ENCODE measurements at places on chromosomes 3 and 15. TPM values are rescaled to one million over a fixed set of nuclear protein-coding genes. Genes with fewer than 3 reads are reported as not detected.
A peak's percentile ranks its signal among the peaks of the same experiment; 100 is the strongest.

DNA sequence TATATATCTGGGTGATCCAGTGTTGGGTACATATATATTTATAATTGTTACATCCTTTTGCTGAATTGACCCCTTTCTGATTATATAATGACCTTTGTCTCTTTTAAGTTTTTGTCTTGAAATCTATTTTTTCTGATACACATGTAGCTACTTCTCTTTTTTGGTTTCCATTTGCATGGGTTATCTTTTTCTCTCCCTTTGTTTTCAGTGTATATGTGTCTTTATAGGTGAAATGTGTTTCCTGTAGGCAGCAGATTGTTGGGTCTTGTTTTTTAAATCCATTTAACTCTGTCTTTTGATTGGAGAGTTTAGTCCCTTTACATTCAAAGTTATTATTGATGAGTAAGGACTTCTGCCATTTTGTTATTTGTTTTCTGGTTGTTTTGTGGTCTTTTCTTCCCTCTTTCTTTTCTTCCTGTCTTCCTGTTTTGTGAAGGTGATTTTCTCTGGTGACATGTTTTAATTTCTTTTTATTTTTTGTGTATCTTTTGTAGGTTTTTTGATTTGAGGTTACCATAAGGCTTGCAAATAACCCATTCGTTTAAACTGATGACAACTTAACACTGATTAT, 56.8 kb downstream of the STARD9 start:
- no peaks in the 10 kb centered on the region for H3K27me3 ChIP-seq
- DNase-seq = no peak
- no peak overlapping the region for H3K27ac ChIP-seq
- H3K36me3 ChIP-seq = peaks cover 28% of the 10 kb centered on the region

The NBEAL2 gene
- 5.6 TPM for total RNA-seq

The C15orf61 gene
- total RNA-seq = 6.5 TPM

The GPR62 gene
- not detected for total RNA-seq

DNA sequence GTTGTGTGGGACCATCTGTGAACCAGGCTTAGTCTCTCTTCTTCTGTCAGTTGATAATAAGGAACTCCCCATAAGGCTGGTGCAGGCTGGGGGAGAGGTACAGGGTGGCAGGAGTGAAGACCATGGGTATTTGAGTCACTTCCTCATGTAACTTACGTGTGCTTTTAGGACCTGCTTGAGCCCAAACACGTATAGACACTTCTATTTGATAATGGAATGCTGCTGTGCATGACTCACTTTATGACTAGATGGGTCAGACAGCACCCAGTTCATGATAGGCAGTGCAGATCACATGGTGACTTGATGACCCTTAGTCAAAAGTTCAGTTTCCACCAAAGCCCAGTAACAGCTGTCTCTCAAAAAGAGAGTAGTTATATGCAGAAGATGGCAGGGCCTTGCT, 490.9 kb downstream of the ZBBX start:
- DNase-seq = no peak
- H3K27ac ChIP-seq = no peak overlapping the region
- H3K27me3 ChIP-seq = 0 out of 2 replicates have a peak, but pooled peaks cover 2% of the 10 kb centered on the region
- no peaks in the 10 kb centered on the region for H3K4me1 ChIP-seq

DNA sequence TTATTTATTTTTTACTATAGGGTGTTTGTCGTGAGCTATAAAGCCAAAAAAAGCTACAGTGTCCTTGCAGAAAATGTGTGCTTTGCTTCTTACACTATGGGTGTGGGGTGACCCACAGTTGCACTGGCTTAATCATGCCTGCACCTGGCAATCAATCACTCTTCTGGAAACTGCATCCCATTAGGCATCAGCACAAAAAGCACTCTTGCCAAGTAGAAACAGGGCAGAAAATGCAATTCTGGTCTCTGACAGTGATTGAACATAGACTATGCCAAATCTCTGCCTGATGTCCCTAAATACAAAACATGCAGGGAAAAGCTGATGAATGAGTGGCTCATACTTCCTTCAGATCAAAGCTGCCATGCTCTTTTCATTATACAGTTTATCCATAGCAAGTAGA, 30.4 kb upstream of the PLAAT1 start:
- H3K27ac ChIP-seq = no peak overlapping the region
- H3K4me1 ChIP-seq = no peaks in the 10 kb centered on the region
- DNase-seq = no peak

The TMEM202 gene
- total RNA-seq = not detected

DNA sequence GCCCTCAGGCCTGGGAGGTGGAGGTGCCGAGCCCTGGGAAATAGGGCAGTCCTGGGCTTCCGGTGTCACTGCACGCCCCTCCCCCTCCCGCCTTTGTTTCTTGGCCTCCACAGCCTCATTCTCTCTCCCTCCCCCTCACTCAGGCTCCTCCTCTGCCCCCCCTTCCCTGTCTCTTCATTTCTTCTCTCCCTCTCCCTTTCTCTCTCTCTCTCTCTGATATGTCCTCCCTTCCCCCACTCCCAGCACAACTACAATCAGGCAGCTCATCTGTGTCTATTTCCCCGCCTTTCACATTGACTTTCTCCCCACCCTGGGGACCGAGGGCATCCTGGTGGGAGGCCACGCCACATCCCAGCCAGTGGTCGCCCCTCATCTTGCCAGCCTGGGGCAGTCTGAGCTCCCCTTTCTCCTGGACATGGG, 40.2 kb downstream of the IDH2 start:
- no peak overlapping the region for H3K27ac ChIP-seq
- no peaks in the 10 kb centered on the region for H3K36me3 ChIP-seq
- H3K4me1 ChIP-seq = no peaks in the 10 kb centered on the region
- DNase-seq = no peak

- no peak for DNase-seq
- H3K36me3 ChIP-seq = no peaks in the 10 kb centered on the region
- no peaks in the 10 kb centered on the region for H3K4me1 ChIP-seq
- H3K4me3 ChIP-seq = no peak overlapping the region
Observed at GRCh38 chr3:53823026-53823955, 22.9 kb downstream of the CHDH start.

The C3orf49 gene
- not detected for total RNA-seq

GRCh38 chr15:72778796-72779195, 4.8 kb downstream of the ADPGK start:
- H3K4me3 ChIP-seq = no peak overlapping the region
- H3K4me1 ChIP-seq = peaks cover 30% of the 10 kb centered on the region
- H3K27ac ChIP-seq = no peak overlapping the region
- peaks cover 6% of the 10 kb centered on the region for H3K36me3 ChIP-seq
- H3K27me3 ChIP-seq = no peaks in the 10 kb centered on the region
- DNase-seq = no peak

The CHRD gene
- not detected for total RNA-seq

The GPR15 gene
- total RNA-seq = not detected

- no peak for DNase-seq
- no peaks in the 10 kb centered on the region for H3K4me1 ChIP-seq
- H3K36me3 ChIP-seq = no peaks in the 10 kb centered on the region
- no peak overlapping the region for H3K4me3 ChIP-seq
- no peak overlapping the region for H3K27ac ChIP-seq
Observed at GRCh38 chr3:141153679-141153966, 78.0 kb upstream of the PXYLP1 start.

DNA sequence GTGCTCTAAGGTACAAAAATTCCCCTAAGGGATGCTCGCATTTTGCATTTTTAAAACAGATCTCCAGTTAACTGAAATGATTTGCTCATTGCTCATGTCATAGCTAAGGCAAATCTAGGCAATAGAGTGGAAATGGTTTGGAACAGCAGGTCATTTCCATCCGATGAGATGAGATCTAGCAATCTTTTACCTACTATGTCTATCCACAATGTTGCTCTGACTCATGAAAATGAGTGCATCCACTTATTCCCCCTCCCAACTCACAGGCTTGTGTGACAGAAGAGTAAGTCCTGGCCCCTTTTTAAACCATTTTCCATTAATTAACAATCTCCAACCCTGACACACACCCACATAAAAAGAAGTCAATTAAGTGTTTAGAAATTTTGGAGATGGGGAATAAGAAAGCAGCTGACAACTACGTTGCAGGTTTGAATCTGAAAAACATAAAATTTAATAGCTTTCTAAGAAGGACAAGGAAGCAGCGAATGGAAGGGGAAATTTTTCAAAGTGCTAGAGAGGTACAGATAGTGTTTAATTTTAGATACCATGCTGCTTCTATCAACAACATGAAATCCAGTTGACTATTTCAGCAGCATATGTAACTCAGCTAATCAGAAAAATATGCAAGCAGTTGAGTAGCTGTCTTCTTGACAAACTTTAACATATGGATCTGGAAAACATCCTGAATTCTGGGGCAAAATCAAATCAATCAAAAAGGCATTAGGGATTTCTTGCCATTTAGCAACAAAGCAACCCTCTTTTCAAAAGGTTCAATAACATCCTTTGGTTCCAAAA, 112.0 kb downstream of the TMCO5A start:
- no peak overlapping the region for H3K4me3 ChIP-seq
- H3K4me1 ChIP-seq = peaks cover 77% of the 10 kb centered on the region
- no peaks in the 10 kb centered on the region for H3K36me3 ChIP-seq
- no peak for DNase-seq

GRCh38 chr3:4693620-4694019, 200.5 kb downstream of the ITPR1 start:
- peaks cover 22% of the 10 kb centered on the region for H3K4me1 ChIP-seq
- H3K27ac ChIP-seq = no peak overlapping the region
- H3K36me3 ChIP-seq = no peaks in the 10 kb centered on the region
- no peaks in the 10 kb centered on the region for H3K27me3 ChIP-seq
- no peak overlapping the region for H3K4me3 ChIP-seq

DNA sequence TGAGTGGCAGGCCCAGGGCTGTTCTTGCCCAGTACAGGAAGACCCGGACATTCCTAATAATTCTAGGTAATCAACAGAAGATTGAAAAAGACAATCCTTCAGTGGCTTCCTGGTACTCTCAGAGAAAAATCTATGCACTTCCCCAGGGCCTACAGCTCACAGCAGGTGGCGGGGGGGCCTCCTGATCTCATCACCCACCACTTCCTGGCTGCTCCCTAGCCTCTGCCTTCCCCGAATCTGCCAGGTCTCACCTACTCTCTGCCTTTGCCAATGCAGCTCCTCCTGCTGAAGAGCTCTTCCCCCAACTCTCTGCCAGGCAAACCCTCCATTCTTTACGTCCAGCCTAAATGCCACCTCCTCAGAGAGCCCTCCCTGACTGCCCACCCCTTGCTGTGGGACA, 37.5 kb downstream of the EHD4 start:
- no peaks in the 10 kb centered on the region for H3K27me3 ChIP-seq
- H3K4me1 ChIP-seq = peaks cover 67% of the 10 kb centered on the region
- no peak overlapping the region for H3K4me3 ChIP-seq
- peaks cover 29% of the 10 kb centered on the region for H3K36me3 ChIP-seq
- H3K27ac ChIP-seq = peak overlapping the region; percentile 77

- H3K27ac ChIP-seq = no peak overlapping the region
- no peak overlapping the region for H3K4me3 ChIP-seq
- no peak for DNase-seq
- peaks cover 5% of the 10 kb centered on the region for H3K4me1 ChIP-seq
- H3K27me3 ChIP-seq = no peaks in the 10 kb centered on the region
Observed at GRCh38 chr3:48140936-48141603, 47.1 kb downstream of the CDC25A start.

- no peak overlapping the region for H3K27ac ChIP-seq
- H3K4me1 ChIP-seq = peaks cover 5% of the 10 kb centered on the region
- H3K27me3 ChIP-seq = peaks cover 2% of the 10 kb centered on the region
- no peak overlapping the region for H3K4me3 ChIP-seq
Observed at GRCh38 chr3:10002951-10003350, 16.3 kb upstream of the EMC3 start.

DNA sequence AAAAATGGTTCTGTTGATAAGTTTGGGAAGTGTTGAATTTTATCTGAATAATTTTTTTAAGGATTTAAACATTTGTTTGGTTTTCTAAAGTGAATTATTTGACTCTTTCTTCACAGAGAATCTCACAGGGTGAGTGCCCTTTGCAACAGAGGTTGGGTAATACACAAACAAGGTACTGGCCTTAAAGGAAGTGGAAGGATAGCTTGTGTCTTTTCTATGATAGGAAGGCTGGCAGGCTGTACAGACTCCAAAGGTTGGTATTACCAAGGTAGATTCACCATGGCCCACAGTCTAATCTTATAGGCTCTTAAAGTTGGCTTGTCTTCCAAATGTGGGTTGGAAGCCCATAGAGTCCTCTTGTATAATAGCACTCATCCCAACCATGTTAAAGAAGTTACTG, 311.5 kb downstream of the SV2B start:
- H3K27me3 ChIP-seq = no peaks in the 10 kb centered on the region
- no peaks in the 10 kb centered on the region for H3K36me3 ChIP-seq
- no peak overlapping the region for H3K4me3 ChIP-seq

DNA sequence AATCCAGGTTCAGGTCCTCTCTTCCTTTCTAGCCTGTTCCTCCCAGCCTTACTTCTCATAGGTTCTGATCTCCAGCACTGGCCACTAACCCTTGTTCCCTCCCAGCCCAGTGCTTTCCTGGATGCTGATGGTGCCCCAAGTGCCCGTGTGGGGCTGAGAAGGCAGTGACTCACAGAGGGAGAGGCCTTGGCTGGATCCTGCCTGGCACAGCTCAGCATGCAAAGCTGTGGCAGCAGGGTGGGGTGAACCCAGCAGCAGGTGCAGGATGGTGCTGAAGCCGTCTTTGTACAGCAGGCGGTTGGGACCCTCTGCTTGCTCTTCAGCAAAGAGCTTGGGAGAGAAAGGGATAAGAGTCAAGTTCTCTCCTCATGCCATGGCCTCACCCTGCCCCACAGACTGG, 7.6 kb downstream of the LPCAT4 start:
- no peaks in the 10 kb centered on the region for H3K27me3 ChIP-seq
- peaks cover 14% of the 10 kb centered on the region for H3K36me3 ChIP-seq
- no peak for DNase-seq
- no peak overlapping the region for H3K4me3 ChIP-seq
- no peak overlapping the region for H3K27ac ChIP-seq

The KNL1 gene
- total RNA-seq = 16.2 TPM

DNA sequence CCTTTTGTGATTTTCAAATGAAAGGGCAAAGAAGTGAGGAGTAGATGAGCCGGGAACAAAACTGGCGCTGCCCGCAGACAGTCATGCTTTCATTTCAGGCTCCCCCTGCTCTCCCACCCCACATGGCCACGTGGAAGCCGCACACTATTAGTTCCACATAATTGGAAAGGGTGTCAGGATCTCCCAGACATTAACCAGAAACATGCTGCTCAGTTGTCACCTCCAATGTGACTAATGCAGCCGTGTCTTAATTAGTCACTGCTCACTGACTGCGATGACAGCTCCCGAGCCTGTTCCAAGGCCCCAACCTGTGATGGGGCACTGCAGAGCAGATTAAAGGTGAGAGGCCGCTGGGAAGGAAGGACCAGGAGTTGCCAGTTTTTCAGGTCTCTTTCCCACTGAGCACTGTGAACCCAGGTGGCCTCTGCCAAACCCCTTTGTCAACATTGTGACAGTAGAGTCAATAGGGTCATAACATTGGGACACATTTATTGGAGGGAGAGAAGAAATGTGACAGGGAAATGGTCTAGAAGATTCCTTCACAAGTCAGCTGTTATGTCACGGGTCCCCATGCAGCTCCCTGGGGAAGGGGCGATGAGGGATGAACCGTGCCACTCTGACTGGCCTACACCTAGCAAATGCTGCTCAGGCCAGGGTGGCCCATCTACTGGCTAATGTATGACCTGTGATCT, 38.6 kb upstream of the SFMBT1 start:
- no peaks in the 10 kb centered on the region for H3K36me3 ChIP-seq
- 0 out of 2 replicates have a peak overlapping the region, but pooled peaks have one; percentile 32 for H3K4me3 ChIP-seq
- H3K4me1 ChIP-seq = peaks cover 14% of the 10 kb centered on the region
- peak overlapping the region; percentile 68 for H3K27ac ChIP-seq
- no peak for DNase-seq

GRCh38 chr3:134665243-134665642, 14.4 kb upstream of the KY start:
- no peak overlapping the region for H3K27ac ChIP-seq
- H3K4me1 ChIP-seq = peaks cover 35% of the 10 kb centered on the region
- no peak overlapping the region for H3K4me3 ChIP-seq
- no peak for DNase-seq
- H3K27me3 ChIP-seq = peaks cover 10% of the 10 kb centered on the region
- H3K36me3 ChIP-seq = no peaks in the 10 kb centered on the region
